ENCODE measurements at places on chromosomes 11 and 22.
A peak's percentile ranks its signal among the peaks of the same experiment; 100 is the strongest.

- peak; percentile 50 for DNase-seq
These were observed 1.1 kb downstream of the CREB3L1 start for GRCh38 chr11:46278387-46279125.

- no peak for DNase-seq
These were observed 227.8 kb downstream of the DCDC1 start for GRCh38 chr11:31141789-31142188.

DNA sequence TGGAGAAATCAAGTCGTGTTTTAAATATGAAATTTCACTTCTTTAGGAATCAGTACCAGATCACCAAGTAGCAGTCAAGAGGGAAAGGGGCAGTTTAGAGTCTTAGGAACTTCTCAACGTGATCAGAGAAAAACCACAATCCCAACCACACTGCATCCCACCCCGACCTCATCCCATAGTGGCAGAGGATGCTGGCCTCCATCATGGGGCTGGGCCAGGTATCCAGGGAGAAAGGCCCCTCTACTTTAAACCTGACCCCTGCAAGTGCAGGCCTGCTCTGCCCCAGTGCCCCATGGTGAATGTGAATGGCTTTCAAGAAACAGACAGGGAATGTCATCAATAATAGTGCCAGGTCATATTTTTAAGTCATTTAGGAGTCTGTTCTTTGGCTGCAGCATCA lies 12.1 kb downstream of the CHST1 start:
- DNase-seq: no peak

DNA sequence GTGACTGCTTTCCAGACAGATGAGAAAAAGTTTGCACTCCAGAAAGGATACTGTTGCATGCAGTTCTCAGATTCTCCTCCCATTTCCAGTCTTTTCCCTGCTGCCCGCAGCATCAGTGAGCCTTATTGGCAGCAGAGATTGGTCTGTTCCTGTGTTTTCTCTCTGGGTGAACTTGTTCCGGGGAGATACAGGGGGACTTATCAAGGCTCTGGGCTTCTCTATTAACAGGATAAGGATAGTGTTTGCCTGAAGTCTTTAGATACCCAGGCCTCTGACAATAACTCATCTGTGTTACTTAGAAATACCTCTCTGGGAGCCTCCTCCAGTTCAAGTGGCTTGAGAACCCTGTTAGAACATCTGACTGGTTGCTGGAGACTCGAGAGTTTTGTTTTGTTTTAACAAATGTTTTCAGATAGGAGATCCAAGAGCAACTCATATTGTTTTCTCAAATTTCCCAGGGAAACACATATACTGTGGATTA lies 154.7 kb downstream of the BLID start:
- DNase-seq: peak; percentile 53

DNA sequence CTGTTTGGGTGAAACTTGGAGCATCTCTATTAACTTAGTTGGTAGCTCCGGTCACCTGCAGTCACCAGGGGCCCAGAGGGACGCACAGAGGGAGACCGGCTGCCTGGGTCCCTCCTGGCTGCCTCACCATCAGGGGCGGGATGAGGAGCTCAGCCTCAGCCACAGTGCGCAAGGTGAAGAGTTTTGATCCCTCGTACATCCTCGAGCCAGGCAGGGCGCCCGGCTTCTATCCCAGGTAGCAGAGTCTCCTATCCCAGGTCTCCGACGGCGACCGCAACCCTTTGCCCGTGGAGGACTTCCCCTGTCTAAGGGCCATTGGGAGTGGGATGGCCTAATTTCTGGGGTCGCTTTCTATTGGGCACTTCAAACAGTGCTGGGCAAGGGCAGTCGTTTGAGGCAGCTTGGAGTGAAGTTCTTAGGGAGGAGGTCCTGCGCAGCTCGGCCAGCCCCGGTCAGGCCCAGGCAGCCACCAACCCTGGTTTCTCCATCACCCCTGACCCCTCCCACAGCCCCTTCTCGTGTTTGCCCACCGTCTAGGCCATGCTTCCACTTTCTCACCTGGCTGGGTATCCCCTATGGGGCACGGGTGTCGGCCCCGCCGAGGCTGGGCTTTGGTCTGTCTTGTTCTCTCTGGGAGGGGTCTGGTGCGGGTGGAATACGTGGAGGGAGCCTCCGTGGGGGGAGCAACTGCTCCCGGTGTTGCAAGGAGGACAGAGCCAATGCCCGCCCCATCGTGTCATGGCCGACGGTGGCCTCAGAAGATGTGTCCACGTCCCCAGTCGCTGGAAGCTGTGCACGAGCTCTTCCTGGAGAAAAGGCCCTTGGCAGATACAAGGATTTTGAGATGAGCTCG lies 3.6 kb upstream of the MRGPRG start:
- no peak for DNase-seq

DNA sequence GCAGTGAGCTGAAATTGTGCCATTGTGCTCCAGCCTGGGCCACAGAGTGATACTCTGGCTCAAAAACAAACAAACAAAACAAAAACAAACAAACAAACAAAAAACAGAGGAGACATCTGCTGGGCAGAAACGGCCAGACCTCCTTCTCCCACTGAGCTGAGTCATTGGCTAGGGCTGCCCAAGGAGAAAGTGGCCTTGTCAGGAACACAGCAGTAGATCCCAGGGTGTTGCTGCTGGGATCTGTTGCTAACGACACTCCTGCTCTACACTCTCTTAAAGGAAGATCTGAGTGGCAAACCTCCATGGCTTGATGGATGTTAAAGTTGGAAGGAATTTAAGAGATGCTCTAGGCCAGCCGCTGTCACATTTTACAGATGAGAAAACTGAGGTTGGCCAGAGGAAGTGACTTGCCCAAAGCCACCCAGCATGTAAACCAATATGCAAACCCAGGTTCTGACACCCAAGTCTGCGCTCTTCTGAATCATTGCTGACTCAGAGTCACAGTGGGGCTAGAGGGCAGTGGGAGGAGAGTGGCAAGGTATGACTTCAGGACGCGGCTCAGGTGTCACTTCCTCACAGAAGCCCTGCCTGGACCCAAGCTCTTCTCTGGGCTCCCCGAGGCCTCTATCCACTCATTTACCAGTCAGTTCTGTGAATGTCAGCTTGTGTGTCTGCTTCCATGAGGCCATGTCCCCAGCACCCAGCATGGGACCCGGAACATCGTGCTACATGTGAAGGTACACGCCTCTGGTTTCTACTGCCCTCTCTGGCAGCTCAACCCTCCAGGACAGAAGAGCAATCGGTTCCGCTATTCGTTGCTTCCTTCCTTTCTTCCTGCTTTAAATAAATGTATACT lies 11.3 kb upstream of the GDPD5 start:
- DNase-seq: no peak

GRCh38 chr22:23251445-23252093 lies 71.3 kb downstream of the BCR start:
- peak; percentile 64 for DNase-seq

DNA sequence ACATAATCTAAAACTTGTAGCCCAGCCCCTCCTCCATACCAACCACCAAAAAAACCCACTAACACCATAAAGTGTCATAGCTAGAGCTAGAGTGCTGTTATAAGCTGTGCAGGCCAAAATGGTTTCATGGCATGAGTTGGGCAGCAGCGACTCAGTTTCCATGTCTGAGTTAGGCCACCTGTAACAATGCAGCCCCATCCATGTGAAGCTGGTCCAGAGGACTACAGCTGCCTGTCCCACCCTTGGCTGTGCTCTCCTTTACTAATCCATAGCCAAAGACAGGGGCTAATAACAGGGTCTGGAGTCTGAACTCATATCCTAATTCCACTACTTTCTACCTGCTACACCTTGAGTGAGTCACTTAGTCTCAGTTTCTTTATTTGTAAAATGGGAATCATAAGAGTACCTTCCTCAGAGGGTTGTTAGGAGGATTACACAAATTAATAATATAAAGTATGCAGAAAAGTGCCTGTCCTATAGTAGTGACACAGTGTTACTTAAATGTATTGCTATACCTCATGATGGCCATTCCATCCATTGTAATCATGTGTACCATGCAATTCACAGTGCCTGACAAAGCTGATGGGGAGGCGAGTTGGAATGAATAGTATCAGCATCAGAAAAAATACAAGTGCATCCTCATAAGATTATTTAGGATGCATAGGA lies 20.6 kb downstream of the KCNQ1OT1 start:
- no peak for DNase-seq

DNA sequence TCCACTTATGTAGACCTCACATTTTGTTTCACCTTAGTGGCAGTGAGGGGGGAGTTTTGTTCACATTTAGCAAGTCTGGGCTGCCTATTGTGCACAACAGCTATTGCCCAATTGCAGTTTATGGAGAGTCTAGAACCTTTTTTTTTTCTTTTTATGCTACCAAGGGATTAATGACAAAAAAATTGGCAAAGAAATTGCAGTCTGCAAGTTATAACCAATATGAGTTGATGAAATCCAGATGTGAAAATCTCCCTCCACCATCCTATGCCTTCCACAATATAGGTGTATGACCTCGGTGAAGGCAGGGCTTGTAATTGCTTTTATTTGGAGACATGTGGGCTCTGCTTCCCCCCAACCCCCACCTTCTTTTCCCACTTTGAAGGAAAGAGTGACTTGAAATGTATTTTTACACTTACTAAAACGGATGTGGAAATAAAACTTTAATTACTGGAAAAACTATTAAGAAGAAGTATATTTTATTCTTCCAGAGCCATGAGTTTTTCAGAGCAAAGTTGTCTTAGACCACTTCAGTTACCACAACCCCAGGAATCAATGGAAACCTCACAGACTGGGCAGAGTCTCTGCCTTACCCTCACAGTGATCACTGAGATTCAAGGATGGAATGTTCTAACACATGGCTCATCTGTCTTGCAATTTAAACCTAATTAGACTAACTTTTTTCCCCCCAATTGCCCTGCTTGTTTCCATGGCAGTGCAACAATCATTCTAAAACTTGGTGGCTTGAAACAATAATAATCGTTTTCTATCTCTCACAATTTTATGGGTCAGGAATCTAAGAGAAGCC lies 120.8 kb upstream of the SLC5A12 start:
- DNase-seq: no peak

DNA sequence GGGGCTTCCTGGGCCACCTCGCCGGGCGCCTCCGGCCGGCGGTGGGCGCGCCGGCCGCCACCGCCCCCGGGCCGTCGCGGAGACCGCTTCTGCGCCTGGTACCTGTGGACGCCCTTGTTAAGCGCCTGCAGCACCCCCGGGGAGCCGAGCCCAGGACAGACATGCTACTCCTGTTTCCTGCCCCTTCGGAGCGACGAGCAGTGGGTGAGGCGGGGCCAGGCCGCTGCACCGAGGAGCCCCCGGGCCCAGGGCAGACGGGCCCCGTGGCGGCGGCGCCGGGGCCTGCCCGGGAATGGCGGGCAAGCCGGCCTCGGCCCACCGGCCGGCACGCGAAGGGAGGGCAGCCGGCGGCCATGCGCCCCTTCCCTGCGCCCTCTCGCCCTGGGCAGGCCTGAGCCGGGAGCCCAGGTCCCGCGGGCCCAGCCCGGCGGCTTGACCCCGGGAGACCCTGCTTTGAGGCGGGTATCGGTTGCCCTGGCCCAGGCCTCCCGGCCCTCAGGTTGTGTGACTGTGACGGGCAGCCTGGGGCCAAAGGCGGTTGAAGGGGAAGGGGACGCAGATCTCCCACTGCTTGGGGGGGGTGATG lies 789 bp upstream of the KDM2A start:
- peak; percentile 40 for DNase-seq

DNA sequence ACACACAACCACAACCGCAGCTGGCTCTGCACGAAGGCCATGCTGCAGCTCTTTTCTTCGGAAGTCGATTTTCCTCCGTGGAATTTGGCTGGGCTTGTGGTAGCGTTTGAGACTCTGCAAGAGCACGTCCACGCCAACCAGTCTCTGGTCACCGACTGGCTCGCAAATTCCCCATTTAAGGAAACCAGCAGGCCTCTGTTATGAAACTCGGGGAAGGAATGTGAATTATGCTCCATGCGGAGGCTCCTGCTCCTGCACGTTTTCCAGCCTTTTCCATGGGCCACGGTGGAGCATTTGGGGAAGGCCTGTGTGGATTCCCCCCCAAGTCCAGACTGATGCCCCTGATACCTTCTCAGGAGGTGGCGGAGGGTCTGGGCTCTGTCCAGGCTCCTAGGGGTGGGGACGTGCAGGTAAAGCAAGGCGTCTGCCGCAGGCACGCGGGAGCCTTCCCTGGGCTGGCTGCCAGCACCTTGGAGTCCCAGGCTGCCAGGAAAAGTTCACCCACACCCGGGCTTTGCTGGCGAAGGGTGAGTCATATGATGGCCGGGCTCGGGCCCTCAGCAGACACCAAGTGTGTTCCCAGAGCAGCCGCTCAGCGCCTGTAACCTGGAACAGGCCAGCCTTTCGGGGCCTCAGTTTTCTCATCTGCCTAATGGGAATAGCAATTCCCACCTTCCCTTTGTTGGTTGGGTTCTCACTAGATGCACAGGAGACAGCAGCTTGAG lies 41.9 kb downstream of the LRP5 start:
- DNase-seq: peak; percentile 65

- DNase-seq: no peak
These were observed 47.5 kb upstream of the LRRC55 start for GRCh38 chr11:57134284-57134683.

DNA sequence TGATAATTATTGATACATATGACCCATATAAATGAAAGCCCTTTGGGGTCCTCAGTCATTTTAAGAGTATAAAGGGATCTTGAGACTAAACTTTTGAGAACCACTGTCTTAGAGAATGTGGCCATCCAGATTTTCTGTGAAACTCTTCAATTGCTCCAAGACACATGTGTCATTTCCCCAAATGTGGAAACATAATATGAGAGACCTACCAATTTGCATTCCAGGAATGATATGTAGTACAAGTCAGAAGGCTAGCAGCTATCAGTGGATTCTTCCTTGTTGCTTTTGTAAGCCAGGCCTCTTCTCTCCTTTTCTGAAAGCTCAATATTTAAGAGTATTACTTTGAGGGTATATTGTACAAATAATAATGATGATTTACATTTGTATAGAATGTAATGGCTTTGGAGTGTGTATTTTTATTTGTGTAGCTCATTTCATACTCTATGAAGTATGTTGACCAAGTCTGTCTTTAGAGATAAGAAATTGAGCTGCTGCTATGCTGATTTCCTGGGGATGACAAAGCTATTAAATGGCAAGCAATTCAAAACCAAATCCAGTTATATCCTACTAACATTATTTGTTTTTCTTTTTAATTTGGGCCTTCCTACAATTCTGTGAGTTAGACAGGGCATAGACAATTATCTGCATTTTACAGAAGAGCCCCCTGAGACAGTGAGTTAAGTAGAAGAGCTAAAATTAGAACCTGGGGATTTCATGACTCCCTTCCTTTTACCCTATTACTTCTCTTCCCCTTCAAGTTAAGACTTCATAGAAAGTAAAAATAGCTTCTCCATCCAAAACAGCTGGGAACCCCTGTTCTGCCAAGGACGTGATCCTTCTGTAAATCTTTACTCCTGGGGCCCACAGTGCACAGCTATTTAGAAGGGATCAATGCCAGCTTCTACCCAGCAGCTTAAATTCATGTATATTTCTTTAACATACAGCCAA lies 131.9 kb downstream of the WNT11 start:
- DNase-seq: peak; percentile 76
